MV-4-11 (cell line): ENCODE measurements at places on chromosomes 11 and 22.

- DNase-seq, result peak; percentile 5
Observed at GRCh38 chr11:33670250-33671011, 30.2 kb downstream of the C11orf91 start.

GRCh38 chr11:44574610-44575287, 9.3 kb downstream of the CD82 start:
- peak; percentile 77 for DNase-seq

DNA sequence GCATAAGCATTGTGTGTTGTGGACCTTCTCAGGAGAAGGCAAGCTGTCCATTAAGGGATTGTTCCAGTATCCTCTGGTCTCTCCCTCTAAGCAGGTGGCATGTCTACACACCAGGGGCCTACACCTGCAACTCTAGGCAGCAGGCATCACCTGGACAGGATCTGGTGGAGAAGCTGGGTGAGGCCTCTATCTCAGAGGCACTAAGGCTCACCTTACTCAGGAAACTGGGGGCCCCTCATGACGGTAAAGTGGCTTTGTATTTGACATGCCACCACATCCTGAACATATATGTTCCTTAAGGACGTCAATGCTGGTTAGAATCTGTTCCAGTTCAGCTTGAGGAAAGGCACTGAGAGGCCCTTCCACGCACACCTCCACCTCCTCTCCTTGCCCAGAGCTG, 891.3 kb downstream of the OPCML start:
- no peak for DNase-seq

- no peak for DNase-seq
Observed at GRCh38 chr11:121054266-121054665, 30.4 kb downstream of the TBCEL start.

DNA sequence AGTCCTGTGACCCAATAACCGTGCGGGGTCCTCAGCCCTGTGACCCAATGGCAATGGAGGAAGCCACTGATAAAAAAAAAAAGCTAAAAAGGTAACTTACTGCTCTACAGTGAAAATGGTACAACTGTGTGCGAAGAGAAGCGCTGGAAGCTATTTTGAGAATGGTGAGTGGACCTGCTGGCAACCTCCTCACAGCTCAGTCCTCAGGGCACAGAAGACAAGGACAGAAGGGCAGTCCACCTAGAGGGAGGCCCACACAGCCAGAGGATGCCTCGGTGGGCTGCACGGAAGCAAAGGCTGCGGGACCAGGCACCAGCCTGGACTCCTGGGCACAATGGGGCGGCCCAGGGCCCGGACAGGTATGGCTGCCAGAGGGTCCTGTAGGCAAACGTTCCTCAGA, 35.6 kb downstream of the BRD1 start:
- DNase-seq, result no peak

DNA sequence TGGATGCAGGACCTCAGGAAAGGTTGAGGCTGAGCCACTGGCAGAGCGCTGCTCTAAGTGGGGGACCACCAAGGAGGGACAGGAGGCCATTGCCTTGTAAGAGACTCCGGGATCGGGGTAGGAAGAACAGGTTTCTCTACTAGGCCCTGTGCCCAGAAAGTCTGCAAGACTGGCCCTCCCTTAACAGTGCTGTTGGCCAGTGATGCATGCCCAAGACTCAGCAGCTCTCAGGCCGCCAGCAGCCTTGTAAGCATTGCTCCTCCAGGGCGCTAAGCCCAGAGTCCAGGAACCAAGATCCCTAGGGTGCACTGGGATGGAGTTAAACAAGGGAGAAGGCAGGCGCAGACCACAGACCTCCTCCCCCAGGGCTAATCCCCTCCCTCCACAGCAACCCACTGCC, 39.3 kb upstream of the PANX1 start:
- no peak for DNase-seq

DNA sequence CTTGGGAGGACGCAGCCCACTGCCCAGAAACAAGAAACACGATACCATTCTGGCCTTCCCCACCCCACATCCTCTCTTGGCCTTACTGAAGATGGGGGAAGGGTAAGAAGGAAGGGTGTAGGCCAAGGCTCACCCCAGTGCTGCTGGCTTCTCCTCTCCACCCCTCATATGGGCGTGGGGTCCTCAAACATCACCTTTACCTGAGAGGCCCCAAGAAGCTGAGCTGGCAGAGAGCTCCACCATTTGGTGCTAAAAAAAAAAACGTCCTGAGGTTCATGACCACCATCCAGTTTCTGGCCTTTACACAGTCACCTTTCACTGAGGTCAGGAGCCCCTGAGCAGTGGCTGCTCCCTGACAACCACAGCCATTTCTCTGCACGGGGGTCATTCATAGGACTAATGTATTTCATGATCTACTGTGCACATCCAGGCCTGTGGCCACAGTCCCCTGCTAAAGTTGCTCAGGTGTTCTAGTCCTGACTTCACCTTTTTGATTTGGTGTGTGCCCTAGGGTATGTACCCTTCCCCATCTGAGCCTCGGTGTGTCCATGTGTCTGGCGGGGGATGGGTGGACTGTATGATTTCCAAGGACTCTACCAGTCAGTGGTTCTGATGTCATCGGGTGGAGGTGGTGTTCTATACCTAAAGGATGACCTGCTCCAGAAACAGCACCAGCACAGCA, 15.1 kb downstream of the RHOG start:
- DNase-seq, result peak; percentile 10

GRCh38 chr11:34432822-34433221, 5.9 kb upstream of the CAT start:
- peak; percentile 94 for DNase-seq

- DNase-seq, result no peak
Observed at GRCh38 chr22:37362621-37363020, 64.7 kb downstream of the ELFN2 start.

- DNase-seq, result no peak
Observed at GRCh38 chr11:65557280-65558001, 718 bp downstream of the LTBP3 start.

DNA sequence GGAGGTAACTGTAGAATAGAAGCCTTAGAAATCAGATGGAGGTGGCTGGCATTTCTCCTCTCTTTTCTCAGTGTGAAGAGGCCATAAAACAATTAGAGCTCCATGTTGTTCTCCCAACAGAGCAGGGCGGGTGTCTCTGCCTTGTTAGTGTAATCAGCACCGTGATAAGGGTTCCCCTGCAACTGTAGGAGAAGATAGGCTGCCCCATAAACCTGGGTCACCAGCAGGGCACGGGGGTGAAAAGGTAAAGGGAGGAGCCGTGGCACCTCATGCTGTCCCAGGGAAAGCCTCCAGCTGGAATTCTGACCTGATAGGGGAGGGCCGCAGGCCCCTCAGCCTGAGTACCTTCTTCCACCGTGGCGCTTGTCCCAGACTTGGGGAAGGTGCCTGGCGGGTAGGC, 68.7 kb downstream of the ISX start:
- no peak for DNase-seq

GRCh38 chr11:18727479-18728236, 1.7 kb upstream of the IGSF22 start:
- DNase-seq, result no peak

- no peak for DNase-seq
Observed at GRCh38 chr22:37967147-37967546, 13.6 kb downstream of the POLR2F start.

DNA sequence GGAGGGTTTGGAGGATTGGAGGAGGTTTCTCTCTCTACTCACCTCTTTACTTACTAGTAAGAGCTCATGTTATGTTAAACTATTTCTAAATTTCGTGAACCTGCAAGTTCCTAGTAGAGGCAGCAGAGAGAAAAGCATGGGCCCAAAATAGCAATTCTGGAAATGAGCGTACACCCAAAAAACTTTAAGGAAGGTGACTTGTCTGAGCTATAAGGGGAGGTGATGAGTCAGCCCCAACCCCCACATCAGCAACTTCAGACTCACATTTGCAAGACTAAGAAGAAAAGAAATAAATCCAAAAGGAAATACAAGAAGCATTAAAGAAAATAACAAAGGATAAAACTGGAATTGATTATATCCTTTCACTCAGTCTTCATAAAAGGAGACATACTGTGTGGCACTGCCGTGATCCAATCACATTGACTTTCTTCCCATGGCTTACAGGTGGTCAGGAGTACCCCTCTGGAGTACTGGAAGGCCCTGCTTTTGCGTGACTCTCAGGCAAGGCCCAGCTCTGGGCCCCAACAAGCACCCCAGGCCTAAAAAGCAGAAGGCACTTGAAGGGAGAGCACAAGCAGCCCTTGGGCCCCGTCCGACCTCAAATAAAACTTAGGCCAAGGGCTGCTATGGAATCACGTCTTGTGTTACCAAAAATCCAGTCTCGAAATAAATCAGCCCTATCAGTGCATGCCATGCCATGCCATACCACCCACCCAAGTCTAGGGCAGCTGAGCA, 14.3 kb downstream of the PACSIN2 start:
- peak; percentile 58 for DNase-seq

DNA sequence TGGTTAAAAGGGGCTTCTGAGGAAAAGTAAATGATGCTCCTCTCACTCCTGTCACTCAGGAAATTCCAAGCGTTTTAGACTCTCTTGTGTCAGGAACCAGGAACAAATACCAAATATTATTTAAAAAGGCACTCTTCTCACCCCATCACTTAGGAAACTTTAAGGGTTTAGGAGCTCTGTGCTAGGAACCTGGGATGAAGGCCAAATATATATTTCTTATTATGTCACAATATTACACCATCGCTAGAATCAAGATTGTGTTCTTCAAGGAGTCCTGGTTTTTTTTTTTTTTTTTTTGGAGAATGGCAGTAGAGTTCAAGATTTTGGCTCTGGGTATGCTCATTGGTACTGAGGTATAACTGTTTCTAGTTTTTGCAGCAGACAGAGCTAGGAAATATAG, 79.0 kb upstream of the HEPHL1 start:
- no peak for DNase-seq

DNA sequence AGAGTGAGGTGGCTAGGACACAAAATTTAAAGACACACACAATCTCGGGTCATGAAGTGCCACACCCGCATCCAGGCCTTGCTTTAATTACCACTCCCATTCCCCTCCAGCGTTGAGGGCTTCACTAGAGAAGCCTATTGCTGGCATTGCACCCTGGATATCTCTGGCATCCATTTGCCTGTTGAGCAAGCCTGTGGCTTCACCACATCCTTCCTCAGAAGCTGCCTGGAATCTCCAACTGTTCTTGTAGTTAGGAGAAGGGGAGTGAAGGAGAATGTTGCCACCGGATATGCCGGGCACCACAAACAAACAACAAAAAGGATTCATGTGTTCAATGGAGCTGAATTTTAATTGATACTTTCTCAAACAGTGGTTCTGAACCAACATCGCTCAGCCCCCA, 34.4 kb upstream of the RCN1 start:
- DNase-seq, result peak; percentile 79

GRCh38 chr11:36817336-36817965, 219.4 kb upstream of the RAG2 start:
- peak; percentile 26 for DNase-seq

- DNase-seq, result no peak
Observed at GRCh38 chr11:4095509-4096230, 1.1 kb downstream of the RRM1 start.

- DNase-seq, result peak; percentile 48
Observed at GRCh38 chr11:267491-267994, 10.7 kb upstream of the NLRP6 start.

DNA sequence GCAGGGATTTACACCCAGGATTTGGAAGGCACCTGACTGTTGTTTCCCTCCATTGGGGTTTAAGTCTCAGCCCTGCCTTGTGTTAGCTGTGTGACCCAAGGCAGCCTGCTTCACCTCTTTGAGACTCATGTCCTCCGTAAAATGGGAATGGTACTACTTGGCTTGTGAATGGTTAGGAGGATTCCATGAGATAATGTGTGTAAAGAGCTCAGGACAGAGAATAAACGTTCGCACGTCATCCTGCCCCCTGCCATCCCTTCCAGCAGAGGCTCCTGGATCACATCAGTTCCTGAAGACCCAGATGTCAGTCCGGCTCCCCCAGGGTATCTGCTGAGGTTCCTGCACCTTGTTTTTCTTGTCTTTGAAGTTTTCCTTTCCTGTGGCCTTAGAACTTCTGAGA, 16.8 kb upstream of the ACCSL start:
- no peak for DNase-seq

DNA sequence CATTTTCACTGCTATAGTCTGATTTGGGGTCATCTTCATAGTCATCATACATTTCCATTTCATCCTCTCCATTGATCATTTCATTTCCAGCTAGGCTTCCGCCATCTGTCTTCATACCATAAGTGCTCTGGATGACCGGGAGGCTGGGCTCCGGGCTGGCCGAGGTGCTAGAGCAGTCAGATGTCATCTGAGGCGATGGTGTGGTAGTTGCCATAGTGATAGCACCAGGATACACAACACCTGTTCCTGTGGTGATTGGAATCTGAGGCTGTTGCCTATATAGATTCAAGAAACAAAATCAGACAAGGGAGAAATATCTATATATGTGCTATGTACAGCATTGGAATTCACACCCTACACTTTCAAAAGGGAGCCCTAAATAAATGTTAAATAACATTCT, 383.5 kb downstream of the SOX6 start:
- DNase-seq, result no peak
